Stimulated activated CD4-positive, alpha-beta T cell treated with anti-CD3 and anti-CD28 coated beads, Interleukin-1b, Interleukin-23, amount 100 ng/mL, for 4 hours (primary cell): ENCODE measurements at places on chromosomes 5 and 9.

DNA sequence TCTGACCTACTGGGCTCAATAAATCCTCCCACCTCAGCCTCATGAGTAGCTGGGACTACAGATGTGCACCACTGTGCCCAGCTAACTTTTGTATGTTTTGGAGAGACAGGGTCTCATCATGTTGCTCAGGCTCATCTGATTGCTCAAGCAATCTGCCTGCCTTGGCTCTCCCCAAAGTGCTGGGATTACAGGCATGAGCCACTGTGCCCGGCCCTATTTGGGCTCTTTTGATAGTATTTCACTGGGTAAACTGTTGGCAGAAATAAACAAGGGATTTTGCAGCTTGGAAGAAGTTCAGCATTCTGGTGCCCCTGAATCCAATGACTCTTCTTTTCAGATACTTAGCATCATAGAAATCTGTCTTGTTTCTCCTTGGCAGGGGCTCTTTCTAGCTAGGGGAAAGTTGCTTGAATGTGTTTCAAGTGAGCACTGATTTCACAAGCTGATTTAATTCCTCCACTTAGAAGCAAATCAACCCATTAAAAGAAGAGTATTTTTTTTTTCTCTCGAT, 146.8 kb downstream of the PAPPA start:
- DNase-seq, result no peak

GRCh38 chr9:89412951-89413350, 85.0 kb downstream of the SEMA4D start:
- DNase-seq, result no peak

DNA sequence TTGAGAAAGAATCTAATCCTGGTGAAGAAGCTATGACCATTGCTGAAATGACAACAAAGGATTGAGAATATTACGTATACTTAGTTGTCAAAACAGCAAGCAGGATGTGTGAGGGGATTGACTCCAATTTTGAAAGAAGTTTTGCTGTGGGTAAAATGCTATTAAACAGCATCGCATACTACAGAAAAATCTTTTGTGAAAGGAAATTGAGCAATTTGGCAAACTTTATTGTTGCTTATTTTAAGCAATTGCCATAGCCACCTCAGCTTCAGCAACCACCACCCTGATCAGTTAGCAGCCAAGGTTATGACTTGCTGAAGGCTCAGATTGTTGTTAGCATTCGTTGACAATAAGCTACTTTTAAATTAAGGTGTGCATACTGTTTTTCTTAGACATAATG, 22.5 kb upstream of the ARL14EPL start:
- no peak for DNase-seq

DNA sequence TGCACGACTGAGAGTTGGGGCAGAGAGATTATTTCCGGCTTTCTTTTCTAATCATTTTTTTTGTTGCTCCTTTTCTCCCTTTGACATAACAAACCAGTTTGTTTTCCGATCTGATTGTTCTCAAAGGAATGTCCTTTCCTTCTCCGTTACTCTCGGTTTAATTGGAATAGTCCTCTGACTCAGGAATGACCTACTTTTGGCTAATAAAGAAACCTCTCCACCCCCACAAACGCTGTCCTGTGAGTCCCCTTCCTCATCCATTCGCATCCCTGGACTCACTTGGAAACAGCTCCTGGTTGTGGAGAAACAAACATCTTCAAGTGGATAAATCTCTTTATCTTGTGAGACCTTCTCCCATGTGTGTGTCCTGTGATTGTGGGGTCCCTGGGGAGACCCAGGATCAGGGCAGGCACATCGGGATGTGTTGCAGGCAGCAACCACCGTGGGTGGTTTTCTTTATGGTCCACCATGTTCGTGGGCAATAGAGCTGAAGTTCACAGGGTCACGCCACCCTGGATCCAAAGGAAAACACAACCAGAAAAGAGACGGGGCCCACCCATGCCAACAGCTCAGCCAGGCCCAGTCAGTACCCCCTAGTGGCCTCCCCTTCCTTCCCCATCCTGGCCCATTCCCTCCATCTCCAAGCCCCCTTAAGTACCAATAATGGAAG, 45.2 kb upstream of the NEK6 start:
- no peak for DNase-seq

- DNase-seq, result no peak
Observed at GRCh38 chr5:108661590-108662219, 86.0 kb upstream of the FER start.

GRCh38 chr9:87910821-87911220, 6.9 kb upstream of the SPATA31C1 start:
- no peak for DNase-seq

DNA sequence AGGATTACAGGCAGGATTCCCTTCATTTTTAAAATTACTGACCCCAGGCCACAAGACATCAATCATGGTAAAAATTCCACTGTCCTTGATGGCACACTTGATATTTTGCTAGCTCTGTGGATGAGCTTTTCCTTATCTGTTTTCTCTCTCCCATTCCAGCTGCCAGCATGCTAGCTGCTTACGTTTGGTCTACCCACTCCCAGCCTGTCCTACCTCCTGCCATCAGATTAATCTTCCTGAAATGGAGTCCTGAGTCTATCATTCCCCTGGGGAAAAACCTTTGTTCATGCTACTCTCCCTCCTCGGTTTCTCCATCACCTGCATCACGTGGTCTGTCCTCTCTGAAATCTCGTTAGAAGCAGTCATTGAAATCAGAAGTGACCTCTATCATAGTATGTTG, 108.9 kb downstream of the F2RL2 start:
- no peak for DNase-seq

DNA sequence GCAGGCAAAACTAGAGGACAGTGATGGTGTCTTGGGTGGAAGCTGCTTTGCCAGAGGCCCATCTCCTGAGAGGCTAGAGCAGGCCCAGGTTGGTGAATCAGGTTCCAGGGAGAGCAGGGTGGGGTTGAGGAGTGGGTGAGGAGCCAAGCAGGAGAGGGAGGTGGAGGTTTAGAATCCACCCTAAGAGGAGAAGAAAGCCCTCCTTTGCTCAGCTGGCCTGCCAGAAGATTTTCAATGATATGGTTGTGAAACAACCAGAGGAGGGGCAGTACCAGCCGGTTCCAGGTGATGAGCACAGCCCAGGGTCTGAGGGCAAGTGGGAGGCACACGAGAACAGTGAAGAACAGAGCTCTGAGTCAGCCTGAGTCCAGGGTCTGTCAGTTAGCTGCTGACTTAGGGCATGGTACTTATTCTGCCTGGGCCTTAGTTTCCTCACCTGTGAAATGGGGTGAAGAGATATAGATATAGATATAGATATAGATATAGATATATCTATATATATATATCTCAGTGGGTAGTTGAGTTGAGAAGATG, 17.8 kb downstream of the PPARGC1B start:
- DNase-seq, result no peak
